HT1080 (cell line): ENCODE measurements at places on chromosomes 2 and 18. TPM values are rescaled to one million over a fixed set of nuclear protein-coding genes. Genes with fewer than 3 reads are reported as not detected.

The WDR75 gene
- 75.1 and 99.1 TPM in 2 replicates for total RNA-seq

The SLC4A5 gene
- total RNA-seq: not detected in 2 replicates

The STON1 gene
- total RNA-seq: 0.07 and 0.79 TPM in 2 replicates

GRCh38 chr2:37527361-37527760 lies 144.1 kb downstream of the CDC42EP3 start:
- no peak for DNase-seq

The ALKAL2 gene
- total RNA-seq: not detected in 2 replicates

- no peak for DNase-seq
Observed at GRCh38 chr2:124822516-124822915, 797.4 kb downstream of the CNTNAP5 start.

DNA sequence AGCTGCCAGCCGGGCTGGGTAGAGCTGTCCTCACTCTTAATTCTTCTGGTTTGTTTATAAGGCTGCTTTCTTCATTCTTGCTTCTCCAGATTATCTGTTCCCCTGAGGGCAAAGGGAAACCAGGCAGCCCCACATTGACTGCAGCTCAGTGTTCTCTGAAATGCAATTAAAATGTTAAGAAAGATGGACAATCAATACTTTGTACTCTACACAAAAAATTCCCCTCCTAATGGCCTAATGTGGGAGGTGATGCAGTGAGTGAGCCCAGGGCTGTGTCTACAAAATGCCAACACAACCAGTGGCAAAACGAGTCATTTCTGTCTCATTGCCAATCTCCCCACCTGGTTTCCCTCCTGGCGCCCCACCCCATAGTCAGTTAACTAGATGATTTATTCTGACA lies 541.7 kb upstream of the RAB6C start:
- no peak for DNase-seq

DNA sequence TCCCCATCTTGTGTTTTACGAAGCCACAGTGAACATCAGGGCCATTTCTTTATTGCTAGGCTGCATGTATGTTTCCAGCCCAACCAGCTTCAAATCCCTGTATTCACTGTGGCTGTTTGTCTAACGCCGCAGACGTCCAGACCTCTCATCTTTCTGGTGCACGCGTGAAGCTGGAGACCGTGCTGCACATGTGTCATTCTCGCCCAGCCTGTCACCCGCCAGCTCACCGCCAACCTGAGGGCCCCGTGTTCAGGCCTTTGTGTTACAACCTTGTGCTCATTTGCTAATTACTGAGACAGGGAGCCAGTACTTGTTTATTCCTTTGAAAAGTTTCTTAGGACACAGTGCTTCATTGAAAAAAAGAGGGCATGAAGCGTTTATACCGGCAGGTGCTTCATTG lies 21.4 kb downstream of the SALL3 start:
- no peak for DNase-seq

The FOXI3 gene
- total RNA-seq: not detected in 2 replicates

DNA sequence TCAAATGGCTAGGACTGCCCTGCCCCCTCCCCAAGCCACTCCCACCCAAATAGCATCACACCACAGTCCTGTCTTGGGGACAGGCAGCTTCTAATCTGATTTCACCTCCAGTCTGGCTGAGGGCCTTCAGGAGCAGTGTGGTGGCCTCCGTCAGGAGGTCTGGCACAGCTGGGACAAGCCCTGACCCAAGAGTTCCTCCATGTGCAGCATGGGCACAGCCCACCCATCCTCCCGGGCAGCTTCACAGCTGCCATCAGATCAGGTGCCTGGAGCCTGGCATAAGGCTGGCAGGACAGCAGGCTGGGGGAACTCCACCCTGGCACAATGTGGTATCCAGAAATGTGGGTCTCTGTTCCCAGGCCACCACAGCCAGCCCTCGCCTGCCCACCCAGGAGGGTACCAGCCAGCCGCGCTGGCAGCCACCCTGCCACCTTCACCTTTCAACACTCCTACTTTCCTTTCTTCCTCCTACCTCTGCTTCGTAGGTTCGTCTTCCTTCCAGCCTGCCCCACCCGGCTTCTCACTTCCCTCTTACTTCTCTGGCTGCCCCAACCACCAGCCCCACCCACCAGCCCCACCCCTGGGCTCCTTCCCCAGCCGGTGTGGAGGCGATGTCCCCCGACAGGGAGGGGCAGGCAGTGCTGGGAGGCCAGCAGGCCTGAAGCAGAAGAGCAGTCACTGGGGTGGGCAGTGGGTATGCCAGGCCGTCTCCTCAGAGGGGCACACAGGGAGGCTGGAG lies at the start of gene CAPG:
Gene CAPG, minus strand, starts transcription at position 522 of the 739 bp plus-strand sequence. CDS start 8,221 bp downstream, outside the sequence.
- DNase-seq: peak; percentile 75

The RTP5 gene
- total RNA-seq: not detected in 2 replicates

- peak; percentile 8 for DNase-seq
Observed at GRCh38 chr18:42030586-42031182, 75.7 kb downstream of the PIK3C3 start.

DNA sequence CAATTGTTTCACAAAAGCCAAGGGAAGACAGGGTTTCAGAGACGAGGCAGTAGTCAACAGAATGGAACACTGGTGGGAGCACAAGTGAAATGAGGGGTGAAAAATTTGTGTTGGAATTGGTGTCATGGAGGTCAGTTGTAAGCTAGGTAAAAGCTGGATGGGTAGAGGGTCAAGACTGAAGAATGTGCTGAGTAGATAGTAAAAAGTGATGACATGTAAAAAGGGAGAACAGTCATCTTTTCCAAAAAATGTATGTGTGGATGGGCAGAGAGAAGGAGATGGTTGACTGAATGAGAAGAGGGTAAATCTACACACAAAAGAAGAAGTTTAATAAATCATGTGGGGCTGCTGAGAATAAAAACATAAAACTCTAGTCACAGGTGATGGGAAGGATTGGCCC lies 92.7 kb upstream of the COL3A1 start:
- no peak for DNase-seq

GRCh38 chr2:208025037-208025813 lies at the start of gene PLEKHM3:
TSS of gene PLEKHM3 (minus strand) at chr2:208025527. CDS start at chr2:208001639, 23,888 bp downstream.
- peak; percentile 79 for DNase-seq

The SLC8A1 gene
- total RNA-seq: 8.3 and 8.8 TPM in 2 replicates

- DNase-seq: no peak
Observed at GRCh38 chr2:201859949-201860348, 53.6 kb downstream of the CDK15 start.

DNA sequence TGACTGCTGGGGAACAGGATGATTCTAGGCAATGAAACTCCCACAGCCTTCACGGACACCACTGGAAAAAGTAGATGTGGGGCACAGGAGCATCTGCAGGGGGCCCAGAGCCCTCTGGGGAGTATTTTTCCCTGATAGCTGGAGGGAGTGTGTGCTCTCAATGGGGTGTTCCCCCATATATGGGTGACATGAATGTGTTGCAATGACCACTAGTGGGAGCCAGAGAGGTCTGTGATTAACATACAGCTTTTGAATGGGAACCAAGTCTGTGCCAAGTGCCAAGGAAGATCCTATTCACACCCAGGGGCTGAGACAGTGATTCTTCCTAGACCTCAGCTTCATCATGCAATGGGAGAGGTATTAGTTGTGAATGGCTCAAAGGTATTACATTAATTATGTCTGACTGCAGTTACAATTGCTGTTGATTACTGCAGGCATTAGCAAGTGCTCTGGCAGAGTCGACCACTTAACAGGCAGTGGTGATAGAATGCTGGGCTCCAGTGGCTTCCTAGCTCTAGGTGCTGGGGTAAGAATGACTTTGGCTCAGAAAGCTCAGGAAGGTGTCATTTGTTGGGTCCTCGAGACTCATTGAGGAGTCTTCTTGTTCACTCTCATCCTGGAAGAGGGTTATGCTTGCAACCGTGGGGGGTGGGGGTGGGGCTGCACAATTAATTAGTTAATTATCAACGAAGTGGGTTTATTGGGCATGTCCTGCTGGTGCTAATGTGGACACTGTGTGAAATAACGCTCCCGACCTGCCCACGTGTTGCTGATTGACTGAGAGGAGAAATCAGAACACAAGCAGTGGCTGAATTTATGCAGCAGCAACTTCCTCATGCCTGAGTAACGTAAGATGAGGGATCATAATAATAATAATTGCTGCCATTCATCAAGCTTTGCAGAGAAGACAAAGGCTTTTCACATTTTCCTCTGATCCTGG lies 194.1 kb downstream of the CLIP4 start:
- DNase-seq: peak; percentile 45

DNA sequence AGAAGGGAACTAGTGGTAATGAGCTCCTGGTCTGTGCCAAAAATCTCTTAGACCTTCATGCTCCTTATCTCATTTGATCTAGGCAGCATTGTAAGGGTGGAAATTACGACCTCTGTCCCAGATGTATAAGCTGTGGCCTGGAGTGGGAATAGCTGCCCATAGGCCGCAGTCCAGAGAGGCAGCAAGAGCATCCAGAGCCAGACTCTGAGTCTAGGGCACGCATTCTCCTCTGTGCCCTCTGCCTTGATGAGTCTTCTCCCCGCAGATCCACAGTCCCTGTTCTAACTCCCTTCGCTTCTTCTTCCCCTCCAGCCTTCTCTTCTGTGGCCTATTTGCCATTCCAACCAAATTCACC lies 304.6 kb downstream of the MYCN start:
- no peak for DNase-seq

- no peak for DNase-seq
Observed at GRCh38 chr2:75309596-75310463, 110.5 kb upstream of the TACR1 start.

DNA sequence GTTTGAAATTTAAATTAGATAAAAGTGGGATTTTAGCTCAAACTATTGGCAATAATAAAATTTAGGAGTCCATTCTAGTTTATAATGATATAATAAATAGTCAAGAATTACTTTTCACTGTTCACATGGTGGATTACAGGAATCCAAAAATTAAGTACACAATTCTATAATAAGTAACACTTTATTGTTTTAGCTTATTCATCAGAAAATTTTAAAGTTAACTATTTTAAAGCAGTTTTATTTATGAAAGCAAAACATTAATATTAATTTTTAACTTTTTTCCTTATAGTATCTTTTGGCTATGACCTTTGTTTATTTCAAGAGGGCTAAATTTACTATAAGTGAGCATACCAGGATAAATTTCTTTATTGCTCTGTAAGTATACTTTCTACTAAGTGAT lies 11.4 kb downstream of the SPDYA start:
- DNase-seq: no peak

The IL1B gene
- total RNA-seq: 4.1 and 9.5 TPM in 2 replicates

- DNase-seq: no peak
Observed at GRCh38 chr2:176852667-176853066, 359.9 kb upstream of the HNRNPA3 start.

GRCh38 chr2:112048887-112049286 lies 6.2 kb upstream of the TMEM87B start:
- peak; percentile 52 for DNase-seq

The RIT2 gene
- total RNA-seq: not detected in 2 replicates

The MEX3C gene
- 30.2 and 33.8 TPM in 2 replicates for total RNA-seq

The DNER gene
- total RNA-seq: 42.9 and 51.3 TPM in 2 replicates

The TMEM247 gene
- total RNA-seq: not detected in 2 replicates

The EN1 gene
- total RNA-seq: not detected in 2 replicates

The DYSF gene
- 2.3 and 3.7 TPM in 2 replicates for total RNA-seq

The KIAA2012 gene
- not detected in 2 replicates for total RNA-seq

The UGT1A9 gene
- not detected in 2 replicates for total RNA-seq

- no peak for DNase-seq
Observed at GRCh38 chr2:120381192-120381591, 35.3 kb downstream of the INHBB start.

The VPS4B gene
- total RNA-seq: 42.9 and 46.2 TPM in 2 replicates
